ENCODE measurements at places on chromosomes 11 and 22. TPM values are rescaled to one million over a fixed set of nuclear protein-coding genes. Genes with fewer than 3 reads are reported as not detected.

Gene SLC17A6
- total RNA-seq = not detected

Gene CASP1
- 74.3 TPM for total RNA-seq

Gene FGF19
- total RNA-seq = not detected

Gene SPON1
- under 0.01 TPM for total RNA-seq

Gene NXPE4
- not detected for total RNA-seq

Gene MS4A5
- not detected for total RNA-seq

Gene PHLDB1
- 89.3 TPM for total RNA-seq

Gene EMID1
- total RNA-seq = 0.09 TPM

Gene SCGB1D4
- not detected for total RNA-seq

Gene CCDC157
- 1.4 TPM for total RNA-seq

Gene YPEL1
- total RNA-seq = 1.3 TPM

Gene GRAMD1B
- 0.34 TPM for total RNA-seq

Gene P2RY6
- not detected for total RNA-seq

Gene SHANK3
- 0.43 TPM for total RNA-seq

Gene ZBED4
- 3.8 TPM for total RNA-seq

Gene APOL4
- 8.7 TPM for total RNA-seq

Gene ARHGAP42
- 3.9 TPM for total RNA-seq

Gene ARHGAP32
- total RNA-seq = 15.5 TPM

Gene UBQLNL
- total RNA-seq = 0.17 TPM

Data from bronchial smooth muscle cell (primary cell).